ENCODE measurements at places on chromosomes 5 and 9.
A peak's percentile ranks its signal among the peaks of the same experiment; 100 is the strongest.

GRCh38 chr5:94754824-94755223 lies 136.4 kb downstream of the SLF1 start:
- DNase-seq: no peak

- DNase-seq: peak; percentile 16
Observed at GRCh38 chr9:115680231-115680630, 473.4 kb upstream of the PAPPA start.

DNA sequence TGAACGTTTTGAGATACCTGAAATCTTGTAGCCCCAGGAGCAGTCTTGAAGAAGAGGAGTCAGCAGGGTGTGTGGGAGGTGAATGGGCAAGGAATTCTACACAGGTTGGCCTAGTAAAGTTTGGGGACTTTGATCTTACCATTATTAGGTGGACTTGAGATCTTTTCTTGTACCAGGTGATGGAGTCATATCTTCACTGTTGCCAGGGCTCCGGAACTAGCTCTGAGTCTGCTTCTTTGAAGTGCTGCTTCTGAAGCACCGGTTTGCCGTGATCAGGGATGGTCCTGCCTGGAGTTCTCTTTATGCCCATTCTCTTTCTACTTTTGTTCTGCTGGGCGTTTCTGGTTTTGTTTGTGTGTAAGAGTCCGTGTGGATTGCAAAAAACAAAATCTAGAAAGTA lies 27.4 kb downstream of the RCL1 start:
- DNase-seq: no peak

- no peak for DNase-seq
Observed at GRCh38 chr5:169331292-169331852, 30.4 kb upstream of the SLIT3 start.

GRCh38 chr5:53575831-53576230 lies 15.4 kb downstream of the NDUFS4 start:
- no peak for DNase-seq

DNA sequence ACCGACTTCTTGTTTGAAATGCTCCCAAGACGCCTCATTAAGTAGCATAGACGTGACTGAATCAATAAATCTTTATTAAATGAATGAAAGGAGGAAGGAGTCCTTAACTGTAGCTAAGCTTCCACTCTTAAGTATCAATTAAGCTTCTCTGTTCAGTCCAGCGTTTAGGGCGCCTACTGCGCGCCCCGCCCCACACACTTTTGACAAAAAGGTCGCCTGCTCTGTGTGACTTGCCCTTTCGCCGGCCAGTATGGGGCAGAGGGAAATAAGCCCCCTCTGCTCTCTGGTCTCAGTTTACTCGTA lies 662 bp upstream of the DOLPP1 start:
- DNase-seq: no peak

GRCh38 chr5:181166812-181167733 lies 19.7 kb downstream of the OR2V2 start:
- no peak for DNase-seq

- DNase-seq: no peak
Observed at GRCh38 chr5:102262688-102263087, 33.4 kb downstream of the SLCO4C1 start.

DNA sequence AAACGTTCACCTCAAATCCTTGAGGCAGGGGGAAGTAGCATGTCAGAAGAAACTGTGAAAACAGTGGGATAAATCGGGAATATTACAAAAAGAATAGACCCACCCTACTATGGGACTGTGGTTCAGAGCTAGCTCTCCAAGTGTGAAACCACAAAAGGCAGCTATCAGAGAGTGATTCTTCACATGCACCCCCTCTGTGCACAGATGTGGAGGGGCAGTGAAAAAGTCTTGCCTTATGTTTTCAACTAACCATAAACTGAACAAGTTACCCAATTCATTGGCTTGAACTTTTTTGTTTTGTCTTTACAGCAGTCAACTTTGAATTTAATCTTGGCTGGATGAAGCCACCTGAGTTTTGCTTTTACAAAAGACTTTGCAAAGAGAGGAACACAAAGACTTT lies 98.8 kb upstream of the NR4A3 start:
- DNase-seq: no peak

- DNase-seq: peak; percentile 58
Observed at GRCh38 chr5:55154873-55155272, 5.1 kb upstream of the GPX8 start.

- DNase-seq: no peak
Observed at GRCh38 chr5:168583742-168584482, 4.7 kb upstream of the PANK3 start.

DNA sequence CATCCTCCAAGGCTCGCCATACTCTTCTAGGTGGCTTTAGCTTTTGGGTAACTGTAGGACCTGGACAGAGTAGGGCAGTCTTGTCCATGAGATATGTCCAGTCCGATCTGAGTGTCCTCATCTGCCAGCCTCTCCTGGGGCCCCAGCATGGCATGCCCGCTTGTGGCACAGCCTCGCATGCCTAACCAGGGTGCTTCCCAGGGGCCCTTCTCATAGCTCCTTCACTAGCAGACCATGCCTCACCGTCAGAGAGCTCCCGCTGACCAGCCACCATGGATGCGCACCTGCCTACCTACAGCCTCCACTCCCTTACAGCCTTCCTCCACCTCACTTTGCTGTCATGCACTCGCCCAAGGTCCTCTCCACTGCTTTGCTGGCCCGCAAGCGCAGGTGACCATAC lies 60.6 kb upstream of the FNIP1 start:
- no peak for DNase-seq

- no peak for DNase-seq
Observed at GRCh38 chr5:131786900-131787692, 9.7 kb downstream of the FNIP1 start.

DNA sequence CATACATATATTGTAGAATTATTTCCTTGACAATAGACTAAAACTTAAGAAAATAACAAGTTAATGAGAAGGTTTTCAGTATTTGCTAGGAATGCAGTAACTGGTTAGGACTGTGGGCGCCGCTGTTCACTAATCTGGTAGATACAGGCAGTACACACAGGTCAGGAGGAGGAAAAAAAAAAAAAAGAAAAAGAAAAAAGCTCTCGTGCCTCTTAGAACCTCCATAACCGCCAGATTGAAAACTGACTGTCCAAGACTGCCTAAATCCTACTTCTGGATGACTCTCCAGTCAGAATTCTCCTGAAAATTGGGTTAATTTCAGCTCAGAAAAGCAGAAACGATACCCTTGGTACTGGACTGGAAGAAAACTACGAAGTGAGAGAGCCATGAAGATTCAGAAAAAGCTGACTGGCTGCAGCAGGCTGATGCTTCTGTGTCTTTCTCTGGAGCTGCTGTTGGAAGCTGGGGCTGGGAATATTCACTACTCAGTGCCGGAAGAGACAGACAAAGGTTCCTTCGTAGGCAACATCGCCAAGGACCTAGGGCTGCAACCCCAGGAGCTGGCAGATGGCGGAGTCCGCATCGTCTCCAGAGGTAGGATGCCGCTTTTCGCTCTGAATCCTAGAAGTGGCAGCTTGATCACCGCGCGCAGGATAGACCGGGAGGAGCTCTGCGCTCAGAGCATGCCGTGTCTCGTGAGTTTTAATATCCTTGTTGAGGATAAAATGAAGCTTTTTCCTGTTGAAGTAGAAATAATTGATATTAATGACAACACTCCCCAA lies at the start of gene PCDHGA1:
Gene PCDHGA1, plus strand, starts transcription at position 216 of the 782 bp plus-strand sequence.
- peak; percentile 46 for DNase-seq

GRCh38 chr5:131357739-131358561 lies 94.1 kb downstream of the CDC42SE2 start:
- peak; percentile 30 for DNase-seq

GRCh38 chr5:144237851-144238250 lies 67.2 kb downstream of the KCTD16 start:
- no peak for DNase-seq

GRCh38 chr9:106467113-106467864 lies 395.7 kb upstream of the ZNF462 start:
- no peak for DNase-seq

Measured in epithelial cell of esophagus (primary cell).